ENCODE measurements at places on chromosomes 2 and 18. TPM values are rescaled to one million over a fixed set of nuclear protein-coding genes. Genes with fewer than 3 reads are reported as not detected.

DNA sequence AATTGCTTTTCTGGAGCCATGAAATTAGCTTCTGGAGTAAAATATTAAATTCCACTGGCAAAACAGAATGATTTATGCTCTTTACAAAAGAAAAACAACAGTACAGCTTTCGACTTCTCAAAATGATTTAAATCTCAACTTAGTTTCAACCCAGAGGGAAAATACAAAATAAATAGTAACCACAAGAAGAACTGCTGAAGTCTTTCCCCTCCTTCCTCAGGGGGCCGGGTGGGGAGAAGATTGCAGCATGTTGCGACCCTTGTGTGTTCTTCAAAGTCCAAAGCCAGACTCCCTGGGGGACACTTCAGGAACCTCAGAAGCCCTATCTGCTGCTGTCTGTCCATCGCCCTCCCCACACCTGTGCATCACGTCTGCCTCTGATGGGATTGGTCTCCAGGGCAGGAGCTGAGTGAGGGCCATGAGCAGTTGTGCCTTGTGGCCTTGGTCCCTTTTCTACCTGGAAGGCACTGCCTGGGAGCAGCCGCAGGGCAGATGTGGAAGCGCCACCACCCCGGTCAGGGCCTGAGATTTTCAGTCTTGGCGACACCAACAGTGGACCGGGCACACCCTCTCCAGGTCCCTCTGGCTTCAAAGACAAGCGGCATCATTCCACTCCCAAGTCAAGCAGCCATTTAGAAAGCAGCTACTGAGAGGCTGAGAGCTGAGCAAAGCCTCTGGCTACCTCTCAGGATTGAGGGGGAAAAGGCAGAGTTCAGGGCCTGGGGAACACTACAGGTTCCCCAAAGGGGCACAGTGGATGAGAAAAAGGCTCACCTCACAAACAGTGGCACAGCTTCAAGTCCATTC is 210.1 kb upstream of the RAB6C start:
- no peaks in the 10 kb centered on the region for H3K4me1 ChIP-seq
- no peak overlapping the region for H3K27ac ChIP-seq
- H3K27me3 ChIP-seq = peaks cover 5% of the 10 kb centered on the region
- H3K36me3 ChIP-seq = no peaks in the 10 kb centered on the region

- no peaks in the 10 kb centered on the region for H3K4me1 ChIP-seq
- H3K36me3 ChIP-seq = no peaks in the 10 kb centered on the region
- DNase-seq = no peak
- H3K27ac ChIP-seq = no peak overlapping the region
Observed at GRCh38 chr2:20999906-21000645, 43.8 kb downstream of the APOB start.

DNA sequence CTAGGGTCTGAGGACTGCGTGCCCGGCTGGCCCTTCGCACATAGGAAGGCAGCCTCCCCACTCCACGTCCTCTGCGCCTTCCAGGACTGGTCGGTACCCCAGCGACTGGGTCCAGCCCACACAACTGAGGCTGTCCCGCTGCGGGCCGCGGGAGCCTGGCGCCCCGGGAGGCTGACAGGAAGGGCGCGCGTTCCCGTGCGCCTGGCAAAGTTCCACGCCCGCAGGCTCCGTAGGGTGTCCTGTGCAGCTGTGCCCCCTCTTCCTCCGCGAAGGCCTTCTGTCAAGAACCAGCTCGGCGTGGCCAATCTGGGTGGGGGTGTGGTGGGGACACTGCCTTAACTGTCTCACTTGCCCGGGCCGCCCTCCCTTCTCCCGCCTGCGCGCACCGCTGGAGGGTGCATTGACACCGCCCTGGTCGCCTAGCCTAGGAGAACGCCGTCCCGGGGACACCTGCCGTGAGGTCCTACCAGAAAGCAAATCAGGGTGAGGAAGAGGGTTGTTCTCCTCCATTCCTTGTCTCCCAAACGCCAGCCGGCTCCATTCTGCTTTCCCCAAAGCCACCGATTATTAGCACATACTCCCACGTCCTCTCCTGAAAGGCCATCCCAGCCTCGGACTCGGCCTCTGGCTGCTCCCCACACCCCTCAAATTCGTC is 618 bp upstream of the LYPD1 start:
- H3K36me3 ChIP-seq = peaks cover 1% of the 10 kb centered on the region
- H3K27ac ChIP-seq = no peak overlapping the region
- H3K4me1 ChIP-seq = peaks cover 4% of the 10 kb centered on the region
- H3K4me3 ChIP-seq = no peak overlapping the region
- DNase-seq = no peak
- peaks cover 44% of the 10 kb centered on the region for H3K27me3 ChIP-seq

DNA sequence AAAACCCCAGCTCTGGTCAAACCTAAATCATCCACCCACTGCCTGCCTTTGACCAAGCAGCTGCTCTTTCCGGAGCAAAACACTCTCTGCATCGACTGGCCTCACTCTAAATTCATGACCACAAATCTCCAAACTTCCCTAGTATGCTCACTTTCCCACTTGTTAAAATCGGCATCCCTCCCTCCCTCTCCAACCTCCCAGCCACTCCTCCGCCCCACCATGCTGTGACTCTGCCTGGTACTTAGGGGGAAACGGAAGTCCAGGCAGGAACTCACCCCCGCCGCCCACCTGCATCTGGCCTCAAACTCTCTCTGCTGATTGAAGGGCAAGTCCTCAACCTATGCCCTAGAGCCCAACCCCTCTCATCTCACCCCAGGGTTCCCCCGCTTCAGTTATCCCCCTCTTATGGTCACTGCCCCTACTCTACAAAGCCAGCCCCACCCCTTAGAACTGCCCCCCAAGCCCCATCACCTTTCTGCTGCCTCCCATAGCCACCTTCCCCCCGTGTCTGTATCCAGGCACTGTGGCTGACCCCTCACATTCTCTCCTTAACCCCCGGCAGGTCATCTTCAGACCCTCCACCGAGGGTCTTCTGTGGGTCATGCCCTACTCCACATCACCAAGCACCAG is 3.8 kb upstream of the ADRA2B start:
- H3K27me3 ChIP-seq = peaks cover 33% of the 10 kb centered on the region
- DNase-seq = no peak
- no peak overlapping the region for H3K27ac ChIP-seq
- no peak overlapping the region for H3K4me3 ChIP-seq
- H3K4me1 ChIP-seq = peaks cover 8% of the 10 kb centered on the region
- peaks cover 2% of the 10 kb centered on the region for H3K36me3 ChIP-seq

The ANO7 gene
- 0.57 TPM for total RNA-seq

The CDH2 gene
- total RNA-seq = not detected

The SCN3A gene
- total RNA-seq = 0.12 TPM

The ZNF385B gene
- not detected for total RNA-seq

The TRIM43 gene
- total RNA-seq = not detected
